CD4-positive, alpha-beta memory T cell (primary cell): ENCODE measurements at places on chromosomes 11 and 22.

GRCh38 chr11:43997022-43997660 lies 50.6 kb upstream of the ACCSL start:
- no peak overlapping the region for H3K27ac ChIP-seq
- no peaks in the 10 kb centered on the region for H3K27me3 ChIP-seq
- H3K4me3 ChIP-seq = no peak overlapping the region
- no peaks in the 10 kb centered on the region for H3K4me1 ChIP-seq
- DNase-seq = no peak
- H3K36me3 ChIP-seq = no peaks in the 10 kb centered on the region

DNA sequence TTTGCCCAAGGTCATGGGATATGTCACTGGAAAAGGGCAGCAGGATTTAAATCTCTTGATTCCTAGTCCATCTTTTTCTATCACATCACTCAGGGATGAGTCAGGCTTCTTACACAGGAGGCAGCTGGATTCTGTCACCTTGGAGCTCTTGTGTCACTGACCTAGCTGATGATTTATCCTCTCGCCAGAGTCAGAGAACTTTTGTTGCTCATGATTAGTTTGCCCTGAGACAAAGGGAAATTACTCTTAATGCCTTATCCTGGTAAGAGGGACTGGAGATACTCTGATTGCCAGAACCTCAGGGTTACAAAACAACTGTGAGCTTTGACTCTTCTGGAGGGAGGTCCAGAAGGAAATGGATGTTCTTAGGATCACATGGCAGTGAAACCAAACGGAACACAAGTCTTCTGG lies 10.1 kb downstream of the COA4 start:
- no peak overlapping the region for H3K27ac ChIP-seq
- peaks cover 16% of the 10 kb centered on the region for H3K36me3 ChIP-seq
- DNase-seq = no peak
- H3K27me3 ChIP-seq = no peaks in the 10 kb centered on the region
- no peak overlapping the region for H3K4me3 ChIP-seq

- H3K27me3 ChIP-seq = no peaks in the 10 kb centered on the region
- peaks cover 43% of the 10 kb centered on the region for H3K4me1 ChIP-seq
- peak; percentile 63 for DNase-seq
- H3K27ac ChIP-seq = no peak overlapping the region
- no peak overlapping the region for H3K4me3 ChIP-seq
Measured at GRCh38 chr11:14320020-14320419, 39.0 kb downstream of the RRAS2 start.

DNA sequence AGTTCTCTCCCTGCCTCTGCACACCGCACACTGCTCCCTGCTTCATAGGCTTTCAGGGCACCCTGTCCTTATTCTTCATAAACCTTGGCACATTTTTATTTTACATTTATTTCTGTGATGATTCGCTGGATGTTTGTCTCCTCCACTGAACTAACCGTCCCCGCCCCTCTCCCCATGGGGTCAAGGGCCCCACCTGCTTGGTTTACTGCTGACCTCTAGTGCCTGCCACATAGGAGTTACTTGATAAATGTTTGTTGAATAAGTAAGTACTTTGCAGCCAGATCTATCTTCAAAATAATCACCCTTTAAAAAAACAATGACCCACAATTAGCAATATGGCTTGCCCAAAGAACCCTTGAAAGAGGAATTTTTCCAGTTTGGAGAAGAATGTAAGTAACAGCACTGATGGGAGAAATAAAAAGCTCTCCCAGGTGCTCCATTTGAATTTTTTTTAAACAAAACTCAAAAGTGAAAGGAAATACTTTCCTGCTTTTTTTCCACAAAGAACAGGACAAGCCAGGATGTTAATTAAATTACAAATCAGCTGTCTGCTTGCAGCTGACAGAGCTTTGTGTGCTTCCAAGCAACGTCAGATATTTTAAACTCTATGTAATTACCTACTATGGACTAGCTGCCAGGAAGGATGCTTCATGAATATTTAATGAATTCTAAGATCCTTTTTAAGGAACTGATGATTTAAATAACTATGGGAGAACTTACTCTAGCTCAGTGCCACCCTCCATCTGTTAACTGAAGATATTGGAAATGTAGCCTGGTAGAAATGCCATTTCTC lies 1083.6 kb downstream of the DLG2 start:
- H3K27me3 ChIP-seq = no peaks in the 10 kb centered on the region
- H3K27ac ChIP-seq = no peak overlapping the region
- no peaks in the 10 kb centered on the region for H3K4me1 ChIP-seq
- H3K36me3 ChIP-seq = no peaks in the 10 kb centered on the region
- H3K4me3 ChIP-seq = no peak overlapping the region
